Stimulated activated CD4-positive, alpha-beta T cell treated with anti-CD3 and anti-CD28 coated beads, Interleukin-1b, Interleukin-23, amount 100 ng/mL, for 1 hour (primary cell): ENCODE measurements at places on chromosomes 2 and 18.

DNA sequence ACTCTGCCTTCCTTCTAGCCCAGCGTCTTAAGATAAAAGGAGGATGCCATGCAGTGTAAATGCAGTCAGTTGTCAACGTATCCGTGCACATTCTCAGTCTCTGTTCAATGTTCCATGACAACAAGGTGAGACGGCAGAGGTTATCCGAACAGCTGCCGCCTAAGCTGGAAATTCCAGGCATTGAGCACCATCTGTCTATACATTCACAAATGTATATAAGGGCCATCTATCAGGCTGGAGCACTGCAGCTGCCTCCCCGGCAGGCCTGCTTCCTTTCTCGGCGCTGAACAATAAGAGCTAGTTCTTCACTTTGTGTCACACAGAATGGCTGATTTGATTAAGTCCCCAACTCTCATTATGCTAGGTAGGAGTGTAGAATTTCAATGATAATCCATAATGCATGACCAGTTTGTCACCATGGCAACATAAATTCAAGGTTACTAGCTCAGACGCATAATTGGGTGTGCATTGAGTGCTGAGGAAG is 282.2 kb upstream of the SOX11 start:
- no peak for DNase-seq

GRCh38 chr2:1730015-1730927 is 14.0 kb downstream of the PXDN start:
- DNase-seq, result no peak

DNA sequence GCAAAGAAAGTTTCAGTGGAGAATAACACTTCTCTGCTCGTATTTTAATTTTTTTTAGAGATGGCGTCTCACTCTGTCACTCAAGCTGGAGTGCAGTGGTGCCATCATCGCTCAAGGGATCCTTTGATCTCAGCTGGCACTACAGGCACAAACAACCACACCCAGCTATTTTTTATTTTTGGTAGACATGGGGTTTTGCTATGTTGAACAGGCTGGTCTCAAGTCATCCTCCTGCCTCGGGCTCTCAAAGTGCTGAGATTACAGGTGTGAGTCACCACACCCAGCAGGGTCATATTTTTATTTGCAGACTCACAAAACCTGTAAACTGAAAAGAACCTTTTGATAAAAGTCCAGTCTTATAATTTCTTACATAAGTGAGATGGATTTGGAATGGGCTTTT is 2.6 kb downstream of the TRAK2 start:
- no peak for DNase-seq

DNA sequence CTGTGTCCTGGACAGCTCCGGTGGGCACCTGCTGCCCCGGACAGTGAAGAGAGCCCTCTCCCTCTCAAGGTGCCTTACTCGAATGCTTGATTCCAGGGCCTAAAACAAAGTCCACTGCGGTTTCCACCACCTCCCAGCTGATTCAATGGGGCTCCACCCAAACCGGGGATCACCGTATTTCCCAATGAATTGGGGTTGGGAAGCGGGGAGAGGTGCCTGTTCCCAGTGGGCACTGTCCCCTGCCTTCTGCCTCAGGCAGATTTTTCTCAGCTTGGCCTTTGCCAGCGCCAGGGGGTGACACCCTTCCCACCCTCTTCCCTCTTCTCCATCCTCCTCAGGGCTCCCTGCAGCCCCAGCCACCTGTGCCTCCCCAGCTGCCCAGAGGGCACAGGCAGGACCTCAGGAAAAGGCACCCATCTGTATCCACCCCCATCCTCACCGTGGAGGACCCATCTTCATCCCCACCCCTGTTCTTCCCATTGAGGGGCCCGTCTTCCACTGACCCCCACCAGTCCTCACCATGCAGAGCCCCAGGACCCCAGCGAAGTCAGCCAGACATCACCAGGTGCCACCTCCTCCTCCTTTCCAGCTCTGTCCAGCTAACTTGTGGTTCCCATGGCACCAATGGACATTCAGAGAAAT is 66.7 kb upstream of the HPCAL1 start:
- no peak for DNase-seq

GRCh38 chr2:212692466-212692865 is 153.9 kb upstream of the ERBB4 start:
- no peak for DNase-seq
